ENCODE measurements at places on chromosomes 5 and 9.

GRCh38 chr9:2928411-2928810, 84.5 kb upstream of the PUM3 start:
- DNase-seq: no peak

- DNase-seq: no peak
Observed at GRCh38 chr5:54785729-54786591, 199.4 kb downstream of the ESM1 start.

DNA sequence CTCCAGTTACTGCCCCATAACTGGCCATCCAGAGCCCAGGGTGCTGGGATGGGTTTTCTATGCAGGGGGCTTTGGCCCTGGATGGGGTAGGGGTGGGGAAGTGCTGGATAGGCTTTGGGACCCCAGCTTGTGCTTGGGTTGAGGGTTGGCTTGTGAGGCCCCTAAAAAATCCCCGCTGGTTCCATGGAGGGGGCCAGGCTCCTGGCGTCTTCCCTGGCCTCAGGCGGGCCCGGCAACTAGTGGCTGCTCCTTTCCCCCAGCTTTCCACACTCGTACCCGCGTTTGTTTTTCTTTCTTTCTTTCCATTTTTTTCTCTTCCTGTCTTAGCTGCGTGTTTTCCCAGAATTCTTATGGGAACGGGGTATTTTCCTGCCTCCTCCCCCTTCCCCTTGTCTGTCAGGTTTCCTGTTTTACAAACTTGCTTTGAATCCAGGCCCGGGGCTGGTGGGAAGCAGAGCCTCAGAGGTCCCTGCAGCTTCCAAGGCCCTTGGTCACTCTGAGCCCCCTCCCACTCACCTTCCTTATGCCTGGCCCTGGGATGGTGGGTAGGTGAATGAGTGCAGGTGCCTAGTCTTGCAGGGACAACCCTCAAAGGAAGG, 40.2 kb downstream of the RGS3 start:
- DNase-seq: no peak

DNA sequence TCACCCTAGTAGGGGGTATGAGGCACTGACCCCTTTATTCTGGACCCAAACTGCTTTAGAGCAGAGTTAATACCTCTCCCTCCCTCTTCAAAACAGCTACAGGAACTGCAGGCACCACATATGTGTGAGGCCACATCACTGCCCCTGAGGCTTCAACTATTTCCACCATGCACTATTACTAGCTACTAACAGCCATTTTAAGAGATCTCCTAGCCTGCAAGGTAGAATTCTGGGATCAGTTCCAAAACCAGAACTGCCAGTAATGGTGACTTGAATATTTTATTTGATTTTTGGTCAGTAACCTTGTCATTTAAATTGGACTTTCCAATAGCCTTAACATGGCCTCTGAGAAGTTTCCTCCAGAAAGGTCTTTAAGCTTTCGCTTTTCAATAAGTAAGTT, 55.3 kb upstream of the FSD1L start:
- no peak for DNase-seq

DNA sequence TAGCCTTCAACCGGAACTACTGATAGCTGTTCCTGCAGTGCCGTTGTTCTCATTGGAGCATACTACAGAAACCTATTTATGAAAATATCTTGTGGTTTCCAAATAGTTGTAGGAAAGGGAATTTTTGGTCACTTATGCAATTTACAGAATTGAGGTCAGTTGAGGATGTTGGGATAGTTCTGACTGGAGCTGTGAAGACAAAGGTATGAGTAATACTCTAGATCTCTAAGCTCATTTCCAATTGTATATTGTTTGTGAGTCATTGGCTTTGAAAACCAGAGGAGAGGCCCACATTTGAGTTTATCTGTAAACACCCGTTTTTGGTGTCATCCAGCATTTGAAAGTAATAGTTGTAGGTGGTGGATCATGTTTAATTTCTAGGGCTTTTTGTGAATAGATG, 561.3 kb upstream of the WWC1 start:
- peak; percentile 77 for DNase-seq

- DNase-seq: no peak
Observed at GRCh38 chr9:97673922-97674321, 23.2 kb downstream of the XPA start.

- DNase-seq: no peak
Observed at GRCh38 chr9:21428235-21428634, 12.0 kb upstream of the IFNA1 start.

DNA sequence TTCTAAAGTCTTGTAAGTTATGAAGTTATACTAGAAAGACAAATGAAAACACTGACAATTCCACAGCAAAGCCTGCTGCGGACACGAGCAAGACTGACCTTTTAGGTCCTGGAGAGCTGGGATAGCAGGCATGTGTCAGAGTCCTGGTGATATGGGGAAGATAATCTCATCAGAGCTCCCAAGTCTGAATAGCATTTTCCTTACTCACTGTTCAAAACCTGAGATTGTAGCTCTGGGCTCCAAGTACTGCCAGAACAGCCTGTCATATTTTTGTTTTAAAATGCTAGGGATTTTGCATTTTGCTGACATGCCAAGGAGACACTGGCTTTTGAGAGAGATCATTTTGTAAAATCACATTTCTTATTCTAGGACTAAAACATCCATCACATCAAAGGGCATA, 90.1 kb downstream of the DRD1 start:
- DNase-seq: no peak

GRCh38 chr5:137995077-137995748, 37.7 kb downstream of the FAM13B start:
- no peak for DNase-seq

GRCh38 chr9:127731938-127732337, 3.2 kb downstream of the TOR2A start:
- no peak for DNase-seq

- no peak for DNase-seq
Observed at GRCh38 chr9:113857875-113858274, 18.2 kb upstream of the ZNF618 start.

DNA sequence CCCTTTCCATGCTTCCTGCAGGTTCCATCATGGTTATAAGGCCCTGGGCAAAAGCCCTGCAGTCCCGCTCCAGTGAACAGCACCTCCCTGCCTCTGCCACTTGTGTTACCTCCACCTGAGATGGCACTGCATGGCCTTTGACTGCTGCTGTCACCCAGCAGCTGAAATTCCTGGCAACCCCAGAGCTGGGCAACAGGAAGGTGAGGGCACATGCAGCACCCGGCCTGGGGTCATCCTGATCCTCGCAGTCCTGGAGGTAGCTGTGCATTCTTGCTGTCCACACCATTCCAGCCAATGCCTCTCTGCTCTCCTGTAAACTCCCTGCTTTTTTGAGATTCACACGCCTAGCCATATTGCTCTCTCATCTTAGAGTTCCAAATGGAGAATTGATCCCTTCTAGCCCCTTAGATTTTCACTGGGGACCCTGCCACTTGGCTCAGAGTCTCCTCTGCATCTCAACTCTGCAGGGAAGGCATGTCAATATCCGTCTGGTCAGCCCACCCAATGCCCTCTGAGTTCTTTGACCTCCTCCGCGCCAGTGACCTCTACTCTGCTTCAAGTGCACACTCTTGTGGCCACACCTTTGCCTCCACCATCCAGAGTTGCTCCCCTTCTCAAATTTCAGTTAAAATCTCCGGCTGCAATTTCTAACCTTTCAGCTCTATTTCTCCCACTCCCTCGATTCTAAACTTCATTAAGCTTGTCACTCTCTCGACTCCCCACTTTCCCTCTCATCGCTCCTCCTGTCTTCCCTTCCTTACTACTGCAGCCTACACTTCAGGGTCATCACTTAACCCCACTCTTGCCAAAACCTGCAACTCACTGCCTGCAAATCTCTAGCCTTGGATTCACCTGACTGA, 93.4 kb downstream of the ANKH start:
- no peak for DNase-seq

- no peak for DNase-seq
Observed at GRCh38 chr9:122056484-122056883, 36.6 kb downstream of the TTLL11 start.

GRCh38 chr9:33813712-33814641, 3.0 kb upstream of the UBE2R2 start:
- peak; percentile 46 for DNase-seq

- no peak for DNase-seq
Observed at GRCh38 chr5:136749016-136749415, 383.7 kb upstream of the TRPC7 start.

DNA sequence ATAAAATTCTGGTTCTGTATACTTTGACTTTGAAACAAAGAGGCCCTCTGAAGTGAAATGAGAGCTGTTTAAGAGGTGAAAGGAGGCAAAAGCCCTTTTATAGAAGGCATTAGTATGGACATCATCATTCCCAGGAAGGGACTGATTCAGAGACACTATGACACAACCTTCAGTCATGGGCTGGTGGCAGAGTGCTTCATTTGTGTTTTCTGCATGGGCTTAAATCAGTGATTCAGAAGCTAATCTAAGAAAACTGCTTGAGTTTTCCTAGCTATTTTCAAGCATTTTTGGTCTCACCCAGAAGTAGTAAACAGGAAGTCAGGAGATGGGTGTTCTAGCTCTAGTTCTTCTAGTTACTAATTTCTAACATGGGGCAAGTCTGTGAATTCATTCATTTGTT, 288.9 kb downstream of the TRPM3 start:
- DNase-seq: no peak

DNA sequence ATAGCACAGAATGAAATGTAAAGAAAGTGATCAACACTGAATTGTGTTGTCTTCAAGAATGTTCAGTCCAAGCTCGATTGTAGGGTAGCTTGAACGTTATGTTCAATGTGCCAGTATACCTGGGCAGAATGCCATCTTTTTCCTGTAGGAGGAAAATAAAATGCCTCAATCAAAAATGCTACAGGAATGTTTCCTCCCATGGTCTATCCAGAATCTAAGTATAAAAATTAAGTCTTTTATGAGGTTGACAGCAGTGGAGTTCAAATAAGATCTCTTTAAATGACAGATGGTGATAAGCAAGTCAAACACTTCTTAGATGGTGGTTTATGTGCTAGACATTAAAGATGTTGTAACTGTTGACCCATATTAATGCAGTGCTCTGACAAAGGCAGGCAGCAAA, 488.6 kb downstream of the CSNK1G3 start:
- DNase-seq: no peak

- DNase-seq: no peak
Observed at GRCh38 chr9:4344946-4345345, 45.1 kb upstream of the GLIS3 start.

- no peak for DNase-seq
Observed at GRCh38 chr9:132910376-132910775, 31.7 kb downstream of the SPACA9 start.

- no peak for DNase-seq
Observed at GRCh38 chr5:176810081-176810597, at the start of gene UNC5A. Gene UNC5A (plus strand): TSS chr5:176810559. CDS start chr5:176810751, 192 bp downstream.

GRCh38 chr5:68408345-68408871, 192.9 kb downstream of the PIK3R1 start:
- DNase-seq: no peak

DNA sequence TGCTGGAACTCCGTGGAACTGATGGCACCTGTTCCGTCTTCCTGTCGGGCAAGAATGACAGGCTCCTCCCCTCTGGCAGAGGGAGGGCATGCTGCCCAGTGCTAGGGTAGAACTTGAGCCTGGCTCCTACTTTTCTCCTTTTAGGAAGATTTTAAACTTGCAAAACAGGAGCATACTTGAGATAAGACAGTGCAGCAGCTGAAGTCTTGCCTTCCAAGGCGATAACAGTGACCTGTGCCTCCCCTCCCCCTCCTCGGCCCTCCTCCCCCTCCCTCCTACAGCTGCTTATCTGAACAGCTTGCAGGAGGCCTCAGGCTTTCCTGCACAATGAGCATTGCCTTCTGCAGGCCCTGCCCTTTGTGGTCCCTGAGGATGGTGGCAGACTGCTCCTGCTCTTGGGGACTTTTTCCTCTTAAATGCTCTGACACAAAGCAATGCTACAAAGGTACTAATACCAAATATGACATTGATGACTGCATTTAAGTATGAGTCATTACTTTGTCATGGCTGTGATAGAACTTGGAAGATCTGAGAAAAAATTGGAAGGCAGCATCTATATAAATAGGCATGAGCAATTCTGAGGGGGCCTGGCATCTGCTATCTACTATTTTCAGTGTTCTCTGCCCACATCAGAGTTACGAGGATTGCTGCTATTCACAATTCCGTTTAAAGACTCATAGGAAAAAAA, 2.0 kb downstream of the GADD45G start:
- no peak for DNase-seq

DNA sequence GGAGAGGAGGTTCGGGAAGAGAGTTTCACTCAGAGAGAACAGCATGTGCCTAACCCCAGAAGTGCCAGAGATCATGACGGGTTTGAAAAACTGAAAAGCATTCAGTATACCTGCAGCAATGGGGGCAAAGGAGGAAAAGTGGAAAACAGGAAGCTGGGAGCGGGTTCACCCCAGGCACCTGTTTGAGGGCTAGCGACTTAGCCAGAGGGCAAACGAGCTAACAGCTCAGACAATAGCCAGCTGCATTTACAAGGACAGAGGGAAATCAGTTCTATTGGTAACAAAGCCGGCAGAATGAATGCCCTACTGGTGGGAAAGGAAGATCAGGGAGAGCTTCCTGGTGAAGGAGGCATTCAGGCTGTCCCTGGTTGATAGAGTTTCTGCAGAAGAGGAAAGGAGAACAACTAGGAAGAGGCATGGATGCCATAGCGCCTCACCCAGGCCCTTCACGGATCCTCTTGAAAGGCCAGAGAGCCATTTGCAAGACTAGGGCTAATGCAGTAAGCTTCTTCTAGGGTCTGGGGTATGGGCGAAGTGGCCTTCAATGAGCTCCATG, 141.7 kb upstream of the ADRA1B start:
- DNase-seq: no peak

DNA sequence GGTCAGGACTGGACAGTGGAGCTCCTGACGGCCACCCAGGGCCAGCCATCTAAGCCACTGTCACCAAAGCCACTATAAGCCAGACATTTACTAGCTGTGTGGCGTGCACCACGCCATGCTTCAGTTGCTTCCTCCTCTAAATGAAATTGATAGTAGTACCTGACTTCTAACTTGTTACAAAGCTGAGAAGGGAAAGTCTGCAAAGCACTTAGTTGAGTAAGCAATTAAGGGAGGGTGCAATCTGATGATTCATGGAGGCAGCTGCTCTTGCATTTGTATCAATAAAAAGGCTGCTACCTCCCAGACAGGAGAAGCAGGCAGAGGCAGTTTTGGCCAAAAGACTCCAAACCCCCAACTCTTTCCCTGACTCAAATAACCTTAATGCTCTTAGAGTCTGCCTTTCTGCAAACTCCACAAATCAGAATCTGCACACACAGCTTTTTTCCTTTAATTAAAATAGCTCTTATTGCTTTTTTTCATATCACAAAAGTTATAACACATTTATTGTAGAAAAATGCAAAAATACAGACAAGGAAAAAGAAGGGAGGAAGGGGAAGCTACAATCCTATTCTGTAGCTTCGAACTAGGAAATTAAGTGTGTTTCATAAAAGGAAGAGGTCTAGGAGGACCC, 19.3 kb upstream of the RAPGEF1 start:
- DNase-seq: no peak

DNA sequence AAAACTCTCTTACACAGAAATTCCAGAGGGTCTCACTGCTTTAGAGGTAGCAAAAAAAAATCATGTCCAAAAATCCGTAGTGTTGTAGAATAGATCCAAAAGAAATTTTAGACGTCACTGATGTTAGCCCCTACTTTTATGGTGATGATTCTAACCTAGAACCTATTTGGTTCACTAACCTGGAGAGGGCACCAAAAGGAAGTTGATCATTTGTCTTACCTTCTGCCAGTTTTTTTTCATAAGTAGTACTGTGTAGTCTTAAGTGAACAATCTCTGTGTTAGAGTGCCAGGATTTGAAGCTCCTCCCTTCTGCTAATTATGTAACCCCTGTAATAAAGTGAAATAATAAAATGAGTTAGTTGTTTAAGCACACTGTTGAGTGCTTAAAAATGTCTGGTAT, 215.2 kb downstream of the SMARCA2 start:
- no peak for DNase-seq

GRCh38 chr5:159933531-159934485, 17.5 kb downstream of the ADRA1B start:
- no peak for DNase-seq

- DNase-seq: no peak
Observed at GRCh38 chr5:68875351-68875750, 218.5 kb upstream of the SLC30A5 start.

Data from HS-27A (cell line).